ENCODE measurements at places on chromosomes 7 and 10. TPM values are rescaled to one million over a fixed set of nuclear protein-coding genes. Genes with fewer than 3 reads are reported as not detected.

GRCh38 chr10:35910234-35910633 lies 268.1 kb upstream of the FZD8 start:
- DNase-seq: no peak

The NEUROD6 gene
- polyA plus RNA-seq: not detected

DNA sequence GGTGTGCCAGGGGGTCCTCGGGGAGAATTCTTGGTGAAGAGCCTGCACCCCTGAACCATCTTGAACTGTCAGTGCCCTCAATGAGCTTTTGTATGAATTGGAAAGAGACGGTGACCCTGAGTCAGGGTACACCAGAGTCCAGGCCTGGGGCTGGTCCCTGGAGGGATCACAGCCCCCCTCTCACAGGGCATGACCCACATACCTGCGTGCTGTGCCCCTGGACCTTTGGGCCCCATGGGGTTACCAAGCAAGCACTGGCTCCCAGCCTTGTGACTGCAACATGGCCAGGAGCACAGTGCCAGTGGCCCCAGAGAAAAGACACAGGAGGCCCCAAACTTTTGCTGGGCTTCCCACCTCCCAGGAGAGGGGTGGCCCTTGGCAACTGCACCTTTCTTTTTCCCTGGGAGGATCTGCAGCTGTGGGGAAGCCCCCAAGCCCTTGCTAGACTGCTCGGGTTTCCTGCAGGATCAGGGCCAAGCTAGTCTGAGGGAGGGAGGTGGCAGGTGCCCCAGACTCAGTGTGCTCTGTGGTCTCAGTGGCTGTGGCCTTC lies 153.5 kb downstream of the ZNF248 start:
- no peak for DNase-seq

The DUS4L gene
- polyA plus RNA-seq: 8.0 TPM

DNA sequence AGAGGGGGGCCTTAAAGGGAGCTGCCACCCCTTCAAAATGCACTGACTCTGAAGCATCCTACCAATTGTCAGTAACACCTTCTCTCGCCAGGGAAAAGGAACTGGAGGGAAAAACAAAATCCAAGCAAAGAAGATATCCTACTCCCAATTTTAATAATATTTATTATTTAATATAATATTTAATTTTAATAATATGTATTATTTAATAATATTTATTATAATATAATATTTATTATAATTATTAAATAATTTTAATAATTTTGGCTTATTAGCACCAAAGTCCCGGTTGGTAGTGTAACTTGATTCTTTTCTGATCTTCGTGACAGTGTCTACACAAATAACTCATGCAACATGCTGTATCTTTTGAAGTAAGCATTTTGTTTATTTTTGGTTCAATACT lies 58.6 kb upstream of the AGBL3 start:
- no peak for DNase-seq

GRCh38 chr7:44061645-44062179 lies 3.7 kb downstream of the PGAM2 start:
- no peak for DNase-seq

- no peak for DNase-seq
These were observed 7.5 kb upstream of the CFTR start for GRCh38 chr7:117472335-117472734.

- no peak for DNase-seq
These were observed 63.7 kb downstream of the TSPAN12 start for GRCh38 chr7:120794106-120794729.

The GAD2 gene
- not detected for polyA plus RNA-seq

- DNase-seq: no peak
These were observed 18.0 kb downstream of the STARD3NL start for GRCh38 chr7:38195804-38196595.

DNA sequence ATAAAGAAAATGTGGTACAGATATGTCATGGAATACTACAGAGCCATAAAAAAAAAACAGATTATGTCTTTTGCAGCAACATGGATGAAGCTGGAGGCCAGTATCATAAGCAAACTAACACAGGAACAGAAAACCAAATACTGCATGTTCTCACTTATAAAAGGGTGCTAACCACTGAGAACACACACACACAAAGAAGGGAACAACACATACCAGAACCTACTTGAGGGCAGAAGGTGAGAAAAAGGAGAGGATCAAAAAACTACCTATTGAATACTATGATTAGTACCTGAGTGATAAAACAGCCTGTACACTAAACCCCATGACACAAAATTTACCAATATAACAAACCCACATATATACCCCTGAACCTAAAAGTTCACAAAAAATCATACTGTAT lies 144.6 kb downstream of the TPK1 start:
- DNase-seq: no peak

The CXCL12 gene
- 214 TPM for polyA plus RNA-seq

GRCh38 chr10:14571866-14572507 lies 202.7 kb downstream of the FAM107B start:
- no peak for DNase-seq

DNA sequence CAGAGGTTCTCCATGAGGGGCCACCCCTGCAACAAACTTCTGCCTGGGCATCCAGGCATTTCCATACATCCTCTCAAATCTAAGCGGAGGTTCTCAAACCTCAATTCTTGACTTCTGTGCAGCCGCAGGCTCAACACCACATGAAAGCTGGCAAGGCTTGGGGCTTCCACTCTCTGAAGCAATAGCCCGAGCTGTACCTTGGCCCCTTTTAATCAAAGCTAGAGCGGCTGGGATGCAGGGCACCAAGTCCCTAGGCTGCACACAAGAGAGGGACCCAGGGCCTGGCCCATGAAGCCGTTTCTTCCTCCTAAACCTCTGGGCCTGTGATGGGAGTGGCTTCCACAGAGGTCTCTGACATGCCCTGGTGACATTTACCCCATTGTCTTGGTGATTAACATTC lies 43.8 kb downstream of the CDHR3 start:
- DNase-seq: no peak

- DNase-seq: no peak
These were observed 10.2 kb downstream of the PRLHR start for GRCh38 chr10:118585234-118585633.

The MKRN1 gene
- 77.7 TPM for polyA plus RNA-seq

DNA sequence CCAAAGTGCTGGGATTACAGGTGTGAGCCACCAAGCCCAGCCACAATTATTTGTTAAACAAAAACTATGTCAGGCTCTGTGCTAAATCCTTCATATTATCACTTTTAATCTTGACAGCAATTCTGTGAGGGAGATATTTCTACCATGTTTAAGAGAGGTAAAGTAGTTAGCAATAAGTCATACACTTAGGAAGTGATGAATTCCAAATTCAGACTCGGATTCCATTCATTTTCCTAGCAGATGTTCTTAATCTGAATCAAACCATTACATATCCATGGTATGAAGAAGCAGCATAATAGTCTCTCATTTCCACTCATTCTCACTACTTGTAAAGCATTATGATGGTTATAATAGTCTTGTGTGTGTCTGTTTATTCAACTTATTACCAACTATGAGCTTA lies 2.9 kb upstream of the CD36 start:
- no peak for DNase-seq

GRCh38 chr10:32795598-32796183 lies 162.3 kb downstream of the ITGB1 start:
- peak; percentile 31 for DNase-seq

DNA sequence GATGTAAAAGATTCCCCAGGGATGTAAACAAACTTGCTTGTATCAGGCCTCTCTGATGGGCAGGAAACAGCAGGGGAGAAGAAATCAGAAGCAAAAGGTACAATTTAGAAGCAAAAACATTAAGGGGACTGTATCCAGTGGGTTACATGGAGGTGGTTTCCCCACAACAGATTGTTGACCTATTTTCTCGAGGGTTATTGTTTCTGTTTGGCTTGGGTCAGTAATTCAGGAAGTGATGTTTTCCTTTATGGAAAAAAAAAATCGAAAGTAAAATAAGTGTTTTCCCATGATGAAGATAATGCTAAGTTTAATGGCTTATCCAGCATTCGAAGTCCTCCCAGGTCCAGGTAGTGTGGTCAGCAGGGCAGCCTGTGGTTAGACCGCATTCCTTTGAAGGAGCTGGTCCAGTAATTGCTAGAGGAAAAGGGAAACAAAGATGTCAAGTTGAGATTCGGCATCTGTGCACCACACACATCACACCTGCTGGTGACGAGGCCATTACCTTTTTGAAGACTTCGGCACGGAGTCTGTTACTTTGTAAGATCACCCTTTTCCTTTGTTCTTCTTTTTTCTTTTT lies 37.3 kb upstream of the ADAM12 start:
- DNase-seq: no peak

- no peak for DNase-seq
These were observed 47.0 kb upstream of the TMEM140 start for GRCh38 chr7:135100856-135101255.

- DNase-seq: peak; percentile 37
These were observed 313.8 kb upstream of the BMPER start for GRCh38 chr7:33591490-33591889.

- no peak for DNase-seq
These were observed 20.7 kb downstream of the BLVRA start for GRCh38 chr7:43779045-43779812.

The CCDC126 gene
- 9.3 TPM for polyA plus RNA-seq

DNA sequence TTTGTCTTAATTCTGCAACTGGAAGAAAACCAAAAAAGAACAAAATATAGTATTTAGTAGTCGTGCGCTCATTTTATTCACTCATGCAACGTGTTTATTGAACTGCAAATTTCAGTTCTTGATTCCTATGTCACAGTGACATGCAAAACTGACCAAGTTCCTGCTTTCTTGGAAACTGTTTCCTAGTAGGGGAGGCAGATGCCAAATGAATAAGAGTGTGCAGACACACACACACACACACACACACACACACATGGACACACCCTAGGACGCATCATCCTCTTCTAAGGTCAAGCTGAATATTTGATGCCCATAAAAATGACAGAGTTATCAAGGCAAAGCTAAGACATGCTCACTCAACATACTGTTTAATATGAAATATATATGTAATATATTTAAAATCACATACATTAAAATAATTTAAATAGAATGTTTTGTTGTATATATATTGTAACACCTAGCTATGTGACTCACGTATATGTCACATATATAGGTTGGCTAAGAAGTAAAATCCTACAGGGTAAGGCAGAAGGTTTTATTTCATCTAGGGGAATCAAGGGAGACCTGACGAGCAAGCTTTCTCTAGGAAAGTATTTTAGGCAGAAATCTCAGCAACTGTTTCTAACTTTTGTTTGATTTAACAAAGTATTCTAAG lies 79.6 kb downstream of the SVIL start:
- DNase-seq: no peak

GRCh38 chr10:78455236-78455635 lies 421.6 kb downstream of the RPS24 start:
- no peak for DNase-seq

DNA sequence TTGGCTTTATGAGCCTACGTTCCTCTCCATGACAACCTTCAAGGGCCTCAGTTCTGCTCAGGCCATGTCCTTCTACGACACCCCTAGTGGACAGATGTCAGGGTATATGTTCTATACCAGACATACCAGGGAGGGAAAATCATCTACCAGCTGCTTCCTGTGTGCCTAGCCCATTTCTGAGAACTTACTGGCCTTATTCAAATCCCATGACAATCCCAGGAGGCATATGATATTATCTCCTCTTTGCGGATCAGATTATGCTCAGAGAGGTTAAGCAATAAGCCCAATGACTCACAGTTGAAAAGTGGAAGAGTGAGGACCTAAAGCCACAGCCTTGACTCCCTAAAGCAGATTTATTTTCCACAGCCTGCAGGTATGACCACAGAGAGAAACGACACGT lies 139.3 kb downstream of the GLI3 start:
- DNase-seq: no peak

The VAX1 gene
- polyA plus RNA-seq: not detected

The BCL7B gene
- polyA plus RNA-seq: 32.1 TPM

DNA sequence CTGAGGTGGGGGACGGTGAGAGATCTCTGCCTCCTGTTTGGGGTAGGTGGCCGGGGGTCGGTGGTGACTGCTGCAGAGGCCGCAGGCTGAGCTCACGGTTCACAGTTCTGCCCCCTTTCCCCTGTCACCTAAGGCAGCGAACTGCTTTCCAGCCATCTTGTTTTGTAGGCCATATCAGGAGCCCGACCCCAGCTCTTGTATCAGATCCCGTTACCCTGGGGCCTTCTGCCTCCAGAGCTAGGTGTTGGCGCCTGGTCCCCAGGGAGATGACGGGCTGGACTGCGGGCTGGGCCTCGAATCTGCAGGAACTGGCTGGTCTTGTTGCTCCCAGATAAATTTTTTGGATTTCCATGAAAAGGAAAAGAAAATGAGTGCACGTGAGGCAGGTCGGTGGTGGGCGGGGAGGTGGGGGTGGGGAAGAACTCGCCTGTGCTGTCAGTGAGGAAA lies 183.0 kb downstream of the DNAJB6 start:
- DNase-seq: no peak

- DNase-seq: no peak
These were observed 1.9 kb downstream of the GJC3 start for GRCh38 chr7:99927536-99927935.

DNA sequence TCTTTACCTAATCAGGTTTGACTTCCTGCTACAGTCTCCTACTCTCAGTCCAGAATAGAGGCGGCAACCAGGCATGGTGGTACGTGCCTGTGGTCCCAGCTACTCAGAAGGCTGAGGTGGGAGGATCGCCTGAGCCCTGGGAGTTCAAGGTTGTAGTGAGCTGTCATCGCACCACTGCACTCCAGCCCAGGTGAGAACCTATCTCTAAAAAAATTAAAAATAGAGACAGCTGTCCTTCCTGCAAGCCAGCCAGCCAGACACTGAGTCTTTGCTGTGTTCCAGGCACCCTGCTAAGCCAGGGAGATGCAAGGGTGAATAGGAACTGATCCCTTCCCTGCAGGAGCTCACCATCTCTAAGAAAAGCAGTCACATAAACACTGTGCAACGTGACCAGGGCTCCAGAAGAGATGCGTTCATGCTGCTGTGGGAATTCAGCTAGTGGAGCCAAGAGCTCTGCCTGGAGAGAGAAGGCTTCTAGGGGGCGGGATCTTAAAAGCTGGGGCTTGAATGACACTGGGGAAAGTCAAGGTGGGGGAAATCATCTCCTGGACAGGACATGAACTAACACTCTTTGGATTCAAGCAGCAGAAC lies 22.1 kb upstream of the SLIT1 start:
- no peak for DNase-seq

GRCh38 chr10:77832238-77832637 lies 94.3 kb downstream of the DLG5 start:
- no peak for DNase-seq

The SPDYE8 gene
- polyA plus RNA-seq: 0.44 TPM

The RASA4B gene
- 10.1 TPM for polyA plus RNA-seq

The SVOPL gene
- polyA plus RNA-seq: not detected

DNA sequence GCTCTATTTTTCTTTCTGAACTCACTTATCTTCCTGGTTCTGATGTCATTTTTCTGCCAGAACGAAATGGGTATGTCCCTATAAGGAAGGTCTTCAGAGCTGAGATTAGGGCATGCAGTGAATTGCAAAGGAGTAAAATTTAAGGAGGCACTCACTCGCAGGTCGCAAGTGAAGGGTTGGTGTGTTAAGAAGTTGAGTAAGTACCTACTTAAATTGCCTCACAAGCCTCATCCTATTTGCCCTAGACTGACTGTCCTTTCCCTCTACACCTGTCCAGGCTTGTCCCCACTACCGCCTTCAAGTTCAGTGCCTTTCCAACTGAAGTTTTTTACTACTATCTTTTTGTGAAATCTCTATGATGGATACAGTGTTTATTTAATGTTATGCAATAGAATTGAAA lies 191.5 kb downstream of the AHR start:
- no peak for DNase-seq

Measured in muscle of arm (tissue), 14 donors.